ENCODE measurements at places on chromosomes 7 and 10. TPM values are rescaled to one million over a fixed set of nuclear protein-coding genes. Genes with fewer than 3 reads are reported as not detected.

Gene TMEM130
- total RNA-seq, result not detected

DNA sequence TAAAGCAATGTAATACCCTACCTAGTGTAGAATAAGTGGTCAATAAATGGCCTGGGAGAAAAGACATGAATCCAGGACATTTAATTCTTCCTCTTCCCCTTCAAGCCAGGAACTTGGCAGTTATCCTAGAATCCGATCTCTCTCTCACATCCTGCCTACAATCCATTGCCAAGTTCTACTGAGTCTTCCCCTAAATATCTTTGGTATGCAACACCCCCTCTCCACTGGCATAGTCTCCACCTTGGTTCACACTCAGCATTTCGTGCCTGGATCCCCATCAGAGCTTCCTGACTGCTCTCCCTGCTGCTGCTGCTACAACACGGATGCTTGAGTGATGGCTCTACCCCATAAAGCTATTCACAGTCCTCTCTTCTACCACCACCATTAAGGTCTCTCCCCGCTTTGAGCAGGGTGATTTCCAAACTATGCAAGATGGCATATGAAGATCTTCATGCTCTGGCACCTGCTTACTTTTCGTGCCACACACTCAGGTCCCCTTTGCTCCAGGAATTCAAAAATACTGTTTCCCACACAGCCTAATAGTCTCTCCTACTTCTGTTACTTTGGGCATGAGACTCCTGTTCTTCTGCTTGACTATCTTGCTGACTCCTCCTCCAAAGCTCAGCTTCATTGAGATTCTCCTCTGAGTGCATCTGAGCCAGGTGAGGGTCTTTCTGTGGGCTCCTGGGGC lies 4.8 kb downstream of the ANK3 start:
- DNase-seq, result peak; percentile 91

Gene TMEM270
- not detected for total RNA-seq

GRCh38 chr7:16071246-16071857 lies 350.0 kb downstream of the CRPPA start:
- peak; percentile 88 for DNase-seq

Gene PLAU
- total RNA-seq, result 13.4 TPM
